A375 (cell line): ENCODE measurements at places on chromosomes 2 and 18. TPM values are rescaled to one million over a fixed set of nuclear protein-coding genes. Genes with fewer than 3 reads are reported as not detected.

RBBP8 gene
- total RNA-seq, result 47.3 and 59.7 TPM in 2 replicates

RAPGEF4 gene
- total RNA-seq, result 0.53 and 2.2 TPM in 2 replicates

SLC39A6 gene
- total RNA-seq, result 48.2 and 53.8 TPM in 2 replicates

ERBB4 gene
- total RNA-seq, result 0.03 and 0.08 TPM in 2 replicates

CRYGC gene
- total RNA-seq, result not detected in 2 replicates

INHA gene
- total RNA-seq, result 0.83 and 1.7 TPM in 2 replicates

TMEM198 gene
- 4.2 and 4.3 TPM in 2 replicates for total RNA-seq

ARHGAP25 gene
- total RNA-seq, result 0.53 and 0.91 TPM in 2 replicates

CENPA gene
- total RNA-seq, result 21.2 and 27.1 TPM in 2 replicates

ANKRD29 gene
- total RNA-seq, result 5.9 and 10.1 TPM in 2 replicates

TPO gene
- total RNA-seq, result not detected in 2 replicates

OTX1 gene
- total RNA-seq, result 1.3 and 1.5 TPM in 2 replicates

PARD3B gene
- total RNA-seq, result 2.6 and 4.5 TPM in 2 replicates

VWA3B gene
- not detected in 2 replicates for total RNA-seq

ACTG2 gene
- not detected in 2 replicates for total RNA-seq

GAD1 gene
- 7.2 and 8.1 TPM in 2 replicates for total RNA-seq
